ENCODE measurements at places on chromosomes 4 and X.

- DNase-seq, result no peak
Measured at GRCh38 chr4:7095611-7096155, 27.8 kb upstream of the GRPEL1 start.

DNA sequence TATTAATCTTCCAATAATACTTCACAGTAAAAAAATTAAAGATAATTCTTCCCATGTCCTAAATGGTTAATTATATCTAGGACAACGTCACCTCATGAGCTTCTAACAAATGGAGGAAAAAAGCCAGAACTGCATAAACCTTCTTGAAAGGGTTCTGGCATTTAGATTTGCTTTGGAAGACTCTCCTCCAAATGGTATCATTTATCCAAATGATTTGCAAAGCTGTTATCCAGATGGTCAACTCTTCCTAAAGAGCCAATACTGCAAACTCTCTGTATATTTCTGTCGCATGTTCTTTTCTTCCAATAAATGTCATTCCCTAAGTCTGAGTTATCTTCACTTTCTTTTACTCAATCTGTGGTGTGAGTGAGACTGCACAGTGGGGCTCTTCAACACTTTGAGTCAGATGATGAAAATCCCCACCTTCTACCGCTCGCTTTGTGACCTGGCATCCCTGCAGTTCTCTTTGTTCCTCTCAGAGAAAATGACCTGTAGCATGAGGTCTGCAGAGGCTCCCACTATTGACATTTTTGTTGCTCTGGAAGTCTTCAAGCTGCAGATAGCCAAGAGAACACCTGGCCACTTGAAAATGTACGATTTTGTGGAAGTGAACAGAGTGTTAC, 52.9 kb downstream of the TMEM150C start:
- no peak for DNase-seq

DNA sequence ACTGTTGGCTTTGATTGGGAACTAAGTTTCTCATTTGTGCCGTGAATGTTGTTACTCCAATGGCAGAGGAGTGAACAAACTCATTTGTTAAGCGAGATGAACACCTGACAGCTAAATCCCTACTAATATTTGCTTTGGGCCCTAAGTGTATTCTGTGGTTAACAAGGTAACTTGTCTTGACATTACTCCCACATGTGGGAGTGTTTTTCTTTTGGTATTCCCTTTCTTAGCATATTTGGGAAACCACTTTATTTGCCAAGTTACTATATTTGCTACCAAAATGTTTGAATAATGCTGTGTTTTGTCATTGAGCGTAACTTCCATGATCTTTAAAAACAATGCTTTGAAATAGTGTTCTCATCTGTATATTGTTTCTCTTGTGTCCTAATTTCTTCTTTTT, 82.5 kb downstream of the ARHGAP10 start:
- DNase-seq, result no peak

GRCh38 chrX:148784856-148785255, 284.4 kb downstream of the AFF2 start:
- DNase-seq, result no peak

- DNase-seq, result peak; percentile 65
Measured at GRCh38 chrX:65034668-65035445, 58.6 kb upstream of the ZC4H2 start.

GRCh38 chr4:114287079-114287696, 307.7 kb upstream of the ARSJ start:
- no peak for DNase-seq

DNA sequence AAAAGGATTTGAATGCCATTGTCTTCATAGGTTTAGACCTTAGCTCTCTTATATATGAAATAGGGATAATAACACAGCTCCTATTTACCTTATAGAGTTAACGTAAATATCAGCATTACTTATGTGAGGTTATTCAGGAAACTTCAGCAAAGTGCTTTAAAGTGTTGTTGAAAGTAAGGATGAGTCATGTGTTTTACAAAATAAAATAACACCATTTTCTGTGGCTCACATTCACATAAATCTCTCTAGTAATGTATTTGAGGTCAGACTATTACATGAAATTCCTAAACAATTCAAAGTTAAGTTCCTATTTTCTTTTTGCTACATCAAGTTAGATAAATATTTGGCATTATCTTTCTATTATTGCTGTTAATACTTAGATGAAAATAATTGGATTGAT, 2.9 kb downstream of the GNRHR start:
- no peak for DNase-seq

DNA sequence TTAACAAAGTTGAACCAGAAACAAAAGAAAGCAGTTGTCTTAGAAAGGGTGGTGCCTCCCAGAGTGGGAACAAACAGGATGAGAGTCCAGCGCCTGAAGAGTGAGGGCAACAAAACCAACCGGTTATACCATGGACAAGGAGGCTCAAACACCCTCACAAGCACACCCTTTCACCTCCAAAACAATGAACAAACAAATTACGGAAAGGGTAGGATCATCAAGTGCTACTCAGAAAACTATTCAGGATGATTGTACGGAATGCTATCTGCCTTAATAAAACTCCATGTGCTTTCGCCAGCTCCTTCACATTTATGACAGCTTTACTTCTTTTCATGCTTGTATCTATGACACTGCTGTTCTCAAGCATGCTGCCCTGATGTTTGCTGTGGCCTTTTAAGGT, 26.8 kb downstream of the SLC39A8 start:
- no peak for DNase-seq

DNA sequence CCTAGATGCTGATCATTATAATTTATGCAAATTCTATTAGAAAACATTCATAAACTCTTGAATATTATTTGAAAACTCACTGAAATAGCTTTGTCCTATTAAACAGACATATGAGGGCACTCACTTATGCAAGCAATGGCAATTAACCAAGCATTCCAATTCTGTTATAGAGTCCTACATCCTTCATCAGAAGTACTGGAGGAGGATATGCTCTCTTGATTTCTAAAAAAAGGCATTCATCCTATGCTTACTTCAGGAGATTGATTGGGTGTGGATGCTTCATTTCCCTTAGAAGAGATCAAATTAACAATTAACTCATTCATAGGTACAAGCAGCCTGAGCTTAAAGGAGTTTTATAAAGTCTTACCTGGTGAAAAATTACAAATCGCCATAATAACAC, 1317.2 kb downstream of the PCDH7 start:
- DNase-seq, result no peak

DNA sequence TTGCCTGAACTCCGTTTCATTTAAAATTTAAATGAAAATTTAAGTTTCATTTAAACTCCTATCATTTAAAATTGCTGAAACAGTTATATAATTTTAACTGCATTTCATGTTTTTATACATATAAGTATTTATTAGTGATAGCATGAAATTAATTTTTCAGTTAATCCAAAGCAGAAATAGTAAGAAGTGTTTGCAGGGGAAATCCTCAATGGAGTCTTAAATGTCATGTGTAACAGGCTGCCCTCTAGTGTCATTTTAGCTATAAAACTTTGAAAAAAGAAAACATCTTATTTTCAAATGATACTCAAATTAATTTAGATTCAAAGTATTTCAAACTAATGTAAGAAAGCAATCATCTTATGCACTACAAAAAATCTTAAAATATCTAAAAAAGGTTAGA, 27.2 kb downstream of the TAPT1 start:
- no peak for DNase-seq

GRCh38 chrX:31092970-31093638, 21.3 kb upstream of the FTHL17 start:
- no peak for DNase-seq

GRCh38 chrX:40268188-40268520, 170.4 kb upstream of the BCOR start:
- DNase-seq, result no peak

DNA sequence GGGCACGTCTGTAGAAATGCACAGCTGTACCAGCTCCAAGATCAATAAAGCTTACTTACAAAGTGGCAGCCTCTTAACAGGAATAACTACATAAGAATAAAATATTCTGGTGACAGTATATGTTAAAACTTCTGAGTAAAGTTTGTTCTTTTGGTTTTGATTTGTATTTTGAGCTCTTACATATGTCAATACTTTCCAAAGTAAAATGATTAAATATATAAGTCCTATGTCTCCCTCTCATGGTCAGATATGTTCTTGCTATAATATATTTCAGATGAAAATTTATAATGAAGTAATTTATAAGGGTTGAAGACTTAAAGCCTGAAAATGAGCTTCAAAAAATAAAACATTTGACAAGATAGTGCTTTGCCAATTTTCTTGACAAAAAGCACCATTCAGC, 254.4 kb downstream of the NPFFR2 start:
- DNase-seq, result no peak

GRCh38 chrX:7714351-7714750, 128.6 kb upstream of the VCX start:
- DNase-seq, result no peak

DNA sequence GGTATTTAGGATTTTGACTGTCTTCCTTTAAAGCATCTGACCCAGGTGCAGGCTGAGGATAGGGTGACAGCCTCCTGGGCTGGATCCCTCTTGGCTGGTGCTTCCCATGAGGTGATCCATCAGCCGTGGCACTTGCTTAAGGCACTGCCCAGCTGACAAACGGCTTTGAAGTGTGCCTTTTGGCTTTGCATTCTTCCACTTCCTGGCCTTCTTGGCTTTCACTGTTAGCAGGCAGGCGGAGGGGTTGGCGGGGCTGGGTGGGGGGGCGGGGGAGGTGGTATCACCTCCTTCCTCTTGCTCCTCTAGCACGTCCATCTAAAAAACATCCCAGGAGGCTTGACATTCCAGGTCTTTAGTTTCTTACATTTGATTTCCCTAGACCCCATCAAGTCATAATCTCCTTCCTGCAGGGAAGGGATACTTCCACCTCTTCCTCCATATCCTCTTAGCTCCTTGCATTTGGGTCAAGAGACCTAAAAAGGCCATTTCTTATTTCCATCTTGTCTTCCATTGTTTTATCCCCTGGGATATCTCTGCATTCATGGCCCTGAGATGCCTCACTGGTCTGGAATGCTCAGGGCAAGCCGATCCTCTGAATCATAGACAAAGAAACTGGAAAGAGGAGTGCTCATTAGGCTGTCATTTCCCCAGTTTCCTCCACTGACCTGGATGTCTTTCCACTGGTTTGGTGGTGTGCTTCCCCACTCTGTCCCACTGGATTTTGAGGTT, 11.3 kb upstream of the APLN start:
- no peak for DNase-seq

DNA sequence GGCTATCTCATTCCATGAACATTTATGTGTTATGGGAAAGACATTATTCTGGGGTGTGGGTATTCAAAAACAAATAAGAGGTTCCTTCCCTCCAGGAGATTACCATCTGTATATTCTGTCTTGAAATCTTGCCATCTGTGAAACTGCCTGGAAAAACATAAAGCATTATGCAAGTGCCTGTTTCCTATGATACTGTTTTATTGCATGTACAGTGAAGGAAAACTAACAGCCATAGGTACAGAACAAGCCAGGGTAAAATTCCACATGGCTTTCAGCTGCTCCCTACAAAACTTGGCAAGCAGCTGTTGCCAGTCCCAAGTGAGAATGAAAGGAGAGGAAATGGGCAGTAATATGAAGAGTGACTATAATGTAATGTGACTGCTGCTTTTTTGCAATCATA, 136.0 kb downstream of the GUCY2F start:
- no peak for DNase-seq

DNA sequence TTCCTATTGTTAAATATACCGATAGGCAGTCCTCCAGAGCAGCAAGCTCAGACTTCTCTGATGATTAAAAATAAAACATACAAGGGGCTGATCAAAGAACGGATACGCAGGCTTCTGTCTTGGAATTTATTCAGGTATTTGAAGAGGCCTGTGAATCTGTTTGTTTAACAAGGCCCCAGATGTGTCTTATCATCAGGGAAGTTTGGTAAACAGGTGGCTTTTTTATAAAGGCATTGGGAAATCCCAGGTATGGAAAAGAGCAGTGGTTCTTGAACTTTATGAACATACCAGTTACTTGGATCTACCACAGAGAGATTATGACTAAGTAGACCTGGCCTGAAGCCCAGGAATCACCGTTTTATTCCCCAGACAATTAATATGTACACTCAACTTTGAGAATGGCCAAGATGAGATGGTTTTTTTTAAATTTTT, 47.9 kb downstream of the SOWAHB start:
- no peak for DNase-seq

DNA sequence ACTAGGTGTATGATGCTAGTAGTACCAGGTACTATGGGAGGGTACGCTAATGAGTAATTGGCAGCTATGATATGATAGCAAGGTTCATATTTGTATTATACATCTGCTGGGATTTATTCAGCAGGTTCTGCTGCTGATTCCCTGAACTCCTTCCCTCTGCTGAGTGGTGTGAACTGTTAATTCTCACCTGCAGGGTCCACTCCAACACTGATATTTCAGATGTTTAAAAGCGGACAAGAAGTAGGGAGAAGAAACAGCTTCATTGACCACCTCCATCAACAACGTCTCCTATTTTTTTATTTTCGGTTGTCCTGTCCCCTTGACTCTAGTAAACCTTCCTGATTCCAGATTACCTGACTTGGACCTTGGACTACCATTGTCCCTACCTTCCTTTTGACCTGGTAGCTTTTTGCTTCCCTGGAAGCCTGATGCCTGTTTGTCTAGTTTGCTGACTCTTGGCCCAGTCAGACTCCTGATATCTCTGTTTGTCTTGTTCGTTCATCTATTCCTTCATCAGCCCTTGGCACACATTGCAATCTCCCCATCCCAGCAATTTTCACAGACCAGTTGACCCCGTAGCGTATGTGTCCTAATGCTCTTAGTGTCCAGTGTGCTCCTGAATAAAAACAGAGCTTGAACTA, 34.0 kb upstream of the RNF128 start:
- DNase-seq, result no peak

GRCh38 chr4:105714932-105715331, 6.3 kb downstream of the GSTCD start:
- no peak for DNase-seq

DNA sequence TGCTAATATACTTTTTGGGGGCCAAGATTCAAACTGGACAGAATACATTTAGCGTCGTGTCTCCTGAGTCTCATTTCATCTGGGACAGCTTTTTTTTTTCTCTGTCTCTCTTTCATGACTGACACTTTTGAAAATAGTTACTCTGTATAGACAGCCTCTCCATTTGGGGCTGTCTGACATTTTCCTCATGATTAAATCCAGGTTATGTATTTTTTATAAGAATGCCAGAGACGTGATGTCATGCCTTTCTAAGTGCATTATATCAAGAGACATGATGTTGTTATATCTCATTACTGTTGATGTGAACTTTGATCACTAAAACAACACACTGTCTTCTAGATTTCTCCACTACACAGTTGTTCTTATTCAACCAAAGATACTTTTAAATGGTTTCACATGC, 199.0 kb downstream of the BANK1 start:
- no peak for DNase-seq
